ENCODE measurements at places on chromosomes 7 and 10.

DNA sequence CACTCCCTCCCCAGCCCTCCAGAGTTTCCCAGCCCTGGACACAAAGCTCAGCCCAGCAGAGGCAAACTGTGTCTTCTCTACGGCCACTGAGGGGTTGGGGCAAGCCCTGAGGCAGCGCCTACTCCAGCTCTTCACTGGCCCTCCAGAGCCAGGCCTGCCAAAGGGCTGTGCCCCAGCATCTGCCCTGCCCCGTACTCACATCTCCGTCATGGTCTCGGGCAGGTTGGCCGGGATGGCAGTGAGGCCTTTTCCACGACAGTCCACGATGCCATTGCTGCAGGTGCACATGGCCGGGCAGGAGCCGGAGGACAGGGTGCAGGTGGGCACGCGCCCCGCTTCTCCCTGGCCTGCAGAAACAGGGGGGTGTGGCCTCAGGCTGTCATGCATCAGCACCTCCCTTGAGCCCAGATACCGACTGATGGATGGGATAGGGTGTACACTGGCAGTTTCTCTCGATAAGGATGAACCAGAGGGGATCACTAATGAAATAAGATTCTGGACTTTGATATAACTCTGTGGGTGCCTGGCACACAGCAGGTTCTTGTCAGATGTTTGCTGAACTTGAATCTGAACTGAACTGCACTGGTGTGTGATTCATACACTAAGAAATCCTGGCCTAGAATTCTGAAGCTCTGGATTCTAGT lies 125.2 kb downstream of the SLIT1 start:
- DNase-seq, result no peak

DNA sequence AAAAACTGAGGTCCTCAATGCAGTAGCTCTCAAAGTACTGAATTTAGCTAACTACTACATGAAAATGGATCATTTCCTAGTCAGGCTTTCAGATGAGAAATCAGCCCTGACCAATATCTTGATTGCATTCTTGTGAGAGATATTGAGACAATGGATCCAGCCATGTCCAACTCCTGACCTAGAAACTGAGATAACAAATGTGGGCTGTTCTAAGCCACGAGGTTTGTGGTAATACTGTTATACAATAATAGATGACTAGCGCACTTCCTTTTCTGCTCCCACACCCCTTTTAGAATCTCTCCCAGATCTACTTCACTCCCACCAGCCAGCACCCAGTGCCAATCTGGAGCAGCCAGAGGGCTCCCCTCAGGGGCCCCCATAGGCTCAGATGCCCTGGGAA lies 209.3 kb upstream of the KMT2E start:
- DNase-seq, result no peak

DNA sequence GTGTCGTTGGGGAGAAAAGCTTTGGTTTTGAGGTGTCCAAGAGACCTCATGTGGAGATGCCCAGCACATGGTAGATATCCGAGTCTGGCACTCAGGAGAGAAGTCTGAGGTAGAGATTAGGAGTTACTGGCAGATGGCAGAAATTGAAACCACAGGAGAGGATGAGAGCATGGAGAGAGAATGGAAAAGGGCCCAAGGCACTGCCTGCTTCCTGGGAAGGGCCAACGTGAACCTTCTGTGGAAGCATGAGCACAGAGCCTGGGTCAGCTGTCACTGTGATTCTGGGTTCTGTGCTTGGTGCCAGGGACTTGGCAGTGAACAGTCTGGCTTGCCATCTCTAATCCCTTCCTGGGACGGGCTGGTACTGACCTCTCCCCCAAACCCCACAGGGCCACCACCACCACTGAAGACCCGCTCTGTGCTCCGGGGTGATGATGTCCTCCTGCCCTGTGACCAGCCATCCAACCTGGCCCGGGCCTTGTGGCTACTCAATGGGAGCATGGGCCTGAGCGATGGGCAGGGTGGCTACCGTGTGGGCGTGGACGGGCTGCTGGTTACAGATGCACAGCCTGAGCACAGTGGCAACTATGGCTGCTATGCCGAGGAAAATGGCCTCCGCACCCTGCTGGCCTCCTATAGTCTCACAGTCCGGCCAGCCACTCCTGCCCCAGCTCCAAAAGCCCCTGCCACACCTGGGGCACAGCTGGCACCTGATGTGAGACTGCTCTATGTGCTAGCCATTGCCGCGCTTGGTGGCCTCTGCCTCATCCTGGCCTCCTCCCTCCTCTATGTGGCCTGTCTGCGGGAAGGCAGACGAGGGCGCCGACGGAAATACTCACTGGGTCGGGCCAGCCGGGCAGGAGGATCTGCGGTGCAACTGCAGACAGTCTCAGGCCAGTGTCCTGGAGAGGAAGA lies 4.1 kb downstream of the MRPL43 start:
- DNase-seq, result no peak

- DNase-seq, result no peak
Measured at GRCh38 chr7:44251881-44252280, 51.1 kb downstream of the YKT6 start.

DNA sequence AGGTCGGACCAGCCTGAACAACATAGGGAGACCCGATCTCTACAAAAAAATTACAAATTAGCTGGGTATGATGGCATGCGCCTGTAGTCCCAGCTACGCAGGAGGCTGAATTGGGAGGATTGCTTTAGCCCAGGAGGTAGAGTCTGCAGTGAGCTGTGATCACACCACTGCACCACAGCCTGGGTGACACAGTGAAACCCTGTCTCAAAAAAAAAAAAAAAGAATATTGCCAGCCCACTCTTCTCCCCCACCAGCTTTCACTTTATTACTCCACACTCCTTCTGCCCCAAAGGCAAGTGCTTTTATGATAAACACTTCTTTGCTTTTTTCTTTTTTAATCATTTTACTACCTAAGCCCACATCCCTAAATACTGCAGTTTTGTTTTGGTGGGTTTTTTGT lies 14.8 kb downstream of the RAB19 start:
- no peak for DNase-seq

DNA sequence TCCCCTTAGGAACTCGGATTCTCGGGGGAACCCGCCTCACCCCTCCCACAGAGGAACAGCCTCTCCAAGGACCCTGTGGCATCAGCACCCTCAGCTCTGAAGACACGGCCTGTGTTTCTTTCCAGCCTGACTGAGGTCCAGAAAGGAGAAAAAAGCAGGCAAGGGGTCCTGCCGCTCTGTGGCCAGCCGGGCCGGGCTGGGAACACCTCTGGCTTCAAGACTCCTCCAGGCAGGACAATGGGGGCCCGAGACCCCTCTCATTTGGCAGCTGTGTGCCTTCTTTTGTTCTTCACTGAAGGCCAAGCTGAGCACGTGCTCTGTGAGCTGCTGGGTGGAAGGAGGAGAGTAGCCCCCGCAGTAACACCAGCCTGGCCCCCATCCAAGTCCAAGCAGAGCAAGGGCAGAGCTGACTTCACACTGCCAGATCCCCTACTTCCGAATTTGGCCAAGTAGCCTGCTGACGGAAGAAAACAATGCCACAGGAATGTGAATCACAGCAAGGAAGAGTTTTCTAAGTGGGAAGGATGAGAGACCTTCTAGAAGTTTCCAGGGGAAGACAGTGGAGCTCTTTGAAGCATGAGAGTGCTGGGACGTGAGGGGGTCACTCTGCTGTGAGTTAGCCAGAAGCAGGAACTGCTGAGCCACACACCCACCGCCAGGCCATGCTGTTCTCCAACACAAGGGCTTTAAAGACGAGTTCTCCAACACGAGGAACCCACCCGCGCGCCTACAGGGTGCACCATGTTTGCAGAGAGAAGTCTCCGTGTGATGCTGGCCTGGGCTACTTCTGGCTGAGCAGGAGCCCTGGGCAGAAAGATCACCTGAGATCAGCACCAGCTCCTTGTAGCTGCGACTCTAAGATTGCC lies 3.1 kb downstream of the CNPY1 start:
- no peak for DNase-seq

GRCh38 chr7:30816645-30817370 lies 45.6 kb downstream of the MINDY4 start:
- DNase-seq, result no peak

- DNase-seq, result no peak
Measured at GRCh38 chr10:130568246-130568645, 432.1 kb downstream of the GLRX3 start.

DNA sequence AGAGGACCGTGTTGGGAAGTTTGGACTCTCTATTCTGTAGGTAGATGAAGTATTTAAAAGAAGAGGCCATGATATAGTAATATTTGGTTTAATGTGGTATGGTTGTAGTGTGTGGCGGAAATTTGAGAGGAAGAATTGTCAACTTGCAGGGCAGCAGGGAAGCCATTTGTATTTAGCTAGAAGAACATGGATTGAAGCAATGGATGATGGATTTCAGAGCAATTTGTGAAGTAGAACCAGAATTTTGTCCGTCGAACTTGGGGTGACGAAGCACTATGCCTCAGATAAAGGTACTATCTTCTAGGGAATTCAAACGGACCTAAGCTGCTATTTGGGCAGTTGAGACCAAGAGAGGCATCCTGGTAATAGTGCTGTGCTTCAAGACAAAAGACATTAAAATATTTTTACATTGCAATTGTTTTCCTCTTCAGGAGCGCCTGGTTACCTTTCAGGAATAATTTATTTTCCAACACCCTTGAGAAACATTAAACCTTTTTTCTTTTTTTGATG lies 615 bp upstream of the WBP1L start:
- DNase-seq, result no peak

DNA sequence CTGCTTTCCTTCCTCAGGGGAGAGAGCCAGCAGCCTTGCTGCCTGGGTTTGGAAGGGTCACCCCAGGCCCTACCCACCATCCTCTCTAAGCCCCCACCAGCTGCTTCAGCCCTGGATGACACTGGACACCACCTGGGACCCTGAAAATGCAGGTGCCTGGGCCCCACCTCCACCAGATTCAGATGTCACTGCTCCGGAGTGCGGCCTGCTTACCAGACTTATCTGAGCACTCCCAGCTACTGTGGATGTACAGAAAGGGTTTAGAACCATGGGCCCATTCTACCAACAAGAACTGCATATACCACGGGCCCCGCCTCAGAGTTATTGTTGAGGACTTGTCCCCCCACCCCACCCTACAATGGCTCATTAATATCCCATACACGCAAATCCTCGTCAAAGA lies 172.3 kb downstream of the PTPRN2 start:
- DNase-seq, result no peak

DNA sequence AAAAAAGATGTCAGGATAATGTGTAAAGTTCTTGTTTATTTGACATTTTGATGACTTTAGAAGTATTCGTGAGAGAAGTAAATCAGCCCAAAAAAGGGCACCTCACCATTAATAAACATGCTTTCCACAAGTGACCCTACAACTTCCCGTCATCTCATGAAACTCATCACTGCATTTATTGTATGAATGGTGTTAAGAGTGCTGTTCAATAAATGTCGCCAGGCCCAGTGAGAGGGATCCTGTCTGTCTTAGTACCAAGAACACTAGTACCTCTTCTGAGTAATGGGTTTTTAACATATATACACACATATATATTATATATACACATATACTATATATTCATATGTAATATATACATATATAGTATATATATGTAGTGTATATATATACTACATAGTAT lies 61.9 kb downstream of the TMEM26 start:
- no peak for DNase-seq

- no peak for DNase-seq
Measured at GRCh38 chr10:29761916-29762315, 127.1 kb upstream of the SVIL start.

DNA sequence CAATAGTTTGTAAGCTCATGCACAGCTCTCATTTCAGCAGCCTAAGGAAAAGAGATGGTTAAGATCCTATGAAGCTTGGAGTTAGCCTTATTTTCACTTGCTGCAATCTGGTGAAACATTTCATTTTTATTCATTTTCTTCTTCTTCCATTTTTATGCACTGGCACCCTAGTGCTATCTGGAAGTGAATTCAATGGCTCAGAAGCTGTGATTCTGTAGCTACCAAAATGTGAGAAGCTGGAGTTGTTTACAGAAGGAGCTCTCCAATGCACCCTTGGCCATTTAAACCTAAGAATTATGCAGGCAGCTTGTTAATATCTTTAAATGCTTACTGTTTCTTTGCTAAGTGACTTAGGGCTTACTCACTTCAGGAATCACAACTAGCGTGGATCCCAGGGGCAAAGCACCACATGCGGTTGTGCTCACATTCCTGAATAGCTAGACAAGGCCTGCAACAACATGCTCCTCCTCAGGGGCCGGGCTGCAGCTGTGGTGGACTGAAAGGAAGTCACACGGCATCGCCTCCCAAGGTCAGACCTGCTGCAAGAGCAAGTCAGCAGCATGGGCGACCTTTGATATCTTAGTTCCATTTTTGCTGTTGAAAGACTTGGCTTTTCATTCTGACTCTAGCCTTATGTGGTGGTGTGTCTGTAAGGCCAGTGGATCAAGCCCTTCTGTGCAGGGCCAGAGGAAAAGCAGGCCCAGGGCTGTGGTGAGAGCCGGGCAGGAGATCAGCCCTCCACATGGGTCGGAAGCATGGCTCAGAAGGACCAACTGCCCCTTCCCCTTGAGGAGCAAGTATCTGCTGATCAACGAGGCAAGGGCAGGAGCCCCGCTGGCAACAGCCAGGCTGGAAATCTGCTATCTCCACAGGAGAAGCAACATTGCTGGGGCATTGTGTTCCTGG lies 91.9 kb upstream of the MBL2 start:
- no peak for DNase-seq

- DNase-seq, result no peak
Measured at GRCh38 chr7:128914566-128915151, 4.2 kb upstream of the KCP start.

- DNase-seq, result no peak
Measured at GRCh38 chr10:55191236-55191860, 390.3 kb upstream of the PCDH15 start.

- DNase-seq, result no peak
Measured at GRCh38 chr7:105602325-105603305, 21.3 kb upstream of the EFCAB10 start.

GRCh38 chr10:69838853-69839252 lies 37.1 kb downstream of the COL13A1 start:
- DNase-seq, result no peak

DNA sequence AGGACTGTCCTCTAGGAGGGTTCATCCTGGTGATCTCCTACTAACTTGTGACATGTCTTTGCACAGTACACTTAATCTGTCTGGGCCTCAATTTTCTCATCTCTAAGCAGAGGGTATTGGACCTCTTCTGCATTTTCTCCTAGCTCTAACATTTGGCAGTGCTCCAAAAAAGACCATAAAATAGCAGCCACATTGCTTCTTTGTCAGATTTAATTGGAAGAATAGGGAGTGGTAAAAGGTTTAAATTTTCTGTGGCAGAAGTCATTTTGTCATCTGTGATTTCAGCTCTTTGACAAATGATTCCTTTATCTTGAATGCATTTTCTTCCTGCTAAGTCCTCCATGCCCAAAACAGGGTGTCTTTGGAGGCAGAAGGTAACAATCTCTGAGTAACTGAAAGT lies 289.9 kb upstream of the LRGUK start:
- DNase-seq, result no peak

DNA sequence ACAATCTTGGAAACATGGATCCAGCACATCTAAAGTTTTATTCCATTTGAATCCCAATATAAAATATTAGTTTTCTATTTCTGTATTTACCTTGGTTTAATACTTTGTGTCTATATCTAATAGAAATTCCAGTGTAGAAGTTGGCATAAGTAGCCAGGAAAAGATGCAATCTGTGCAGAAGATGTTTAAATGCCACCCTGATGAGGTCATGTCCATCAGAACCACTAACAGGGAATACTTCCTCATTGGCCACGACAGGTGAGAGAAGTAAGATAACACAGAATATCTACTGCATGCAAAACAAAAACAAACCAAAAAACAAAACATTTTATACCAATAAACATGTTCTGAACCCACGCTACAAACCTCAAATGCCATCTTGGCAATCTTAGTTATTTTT lies 15.7 kb downstream of the PLEKHS1 start:
- DNase-seq, result no peak

Data from activated CD4-positive, alpha-beta T cell treated with anti-CD3 and anti-CD28 coated beads, Interleukin-2, Interleukin-4, amounts not matched to agents 100 ng/mL and 50 ng/mL, durations not matched to agents 16 hours and 8 hours (primary cell).